ENCODE measurements at places on chromosomes 6 and 20.
A peak's percentile ranks its signal among the peaks of the same experiment; 100 is the strongest.

DNA sequence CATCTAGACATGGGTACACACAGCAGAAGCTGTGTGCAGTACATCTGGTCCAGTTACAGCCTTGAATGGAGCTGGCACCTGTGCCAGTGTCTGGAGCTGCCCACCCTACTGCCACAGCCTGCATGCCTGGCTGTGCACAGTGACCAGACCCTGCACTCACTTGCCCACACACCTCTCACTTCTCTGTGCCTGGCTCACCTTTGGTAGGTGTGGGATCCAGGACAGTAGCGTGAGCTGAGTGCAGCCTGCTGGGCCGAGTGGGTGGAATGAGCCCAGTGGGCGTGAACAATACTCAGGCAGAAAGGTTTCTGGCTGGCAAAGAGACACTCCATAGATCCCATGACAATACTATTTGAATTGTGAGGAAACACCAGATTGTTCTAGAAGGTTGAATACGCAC lies 839.5 kb upstream of the FLRT3 start:
- no peak for DNase-seq

GRCh38 chr6:88562353-88563276 lies 396.5 kb upstream of the CNR1 start:
- no peak for DNase-seq

DNA sequence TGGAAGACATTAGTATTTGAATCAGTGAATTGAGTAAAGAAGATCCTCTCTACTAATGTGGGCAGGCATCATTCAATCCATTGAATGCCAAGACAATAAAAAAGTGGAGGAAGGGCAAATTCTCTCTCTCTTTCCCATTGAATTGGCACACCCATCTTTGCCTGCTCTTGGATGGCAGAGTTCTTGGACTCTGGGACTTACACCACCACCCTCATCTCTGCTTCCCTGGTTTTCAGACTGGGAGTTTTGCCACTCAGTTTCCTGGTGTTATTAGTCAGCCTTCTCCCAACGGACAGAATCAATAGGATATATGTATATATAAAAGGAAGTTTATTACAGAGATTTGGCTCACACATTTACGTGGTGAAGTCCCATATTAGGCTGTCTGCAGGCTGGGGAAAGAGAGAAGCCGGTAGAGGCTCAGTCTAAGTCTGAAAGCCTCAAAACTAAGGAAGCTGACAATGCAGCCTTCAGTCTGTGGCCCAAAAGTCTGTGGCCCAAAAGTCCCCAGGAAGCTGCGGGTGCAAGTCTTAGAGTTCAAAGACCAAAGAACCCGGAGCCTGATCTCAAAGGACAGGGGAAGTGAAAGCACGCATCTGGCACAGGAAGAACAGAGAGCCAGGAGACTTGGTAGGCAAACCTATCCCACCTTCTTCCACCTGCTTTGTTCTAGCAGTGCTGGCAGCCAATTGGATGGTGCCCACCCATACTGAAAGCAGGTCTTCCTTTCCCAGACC lies 64.4 kb downstream of the SMPDL3A start:
- DNase-seq = no peak

DNA sequence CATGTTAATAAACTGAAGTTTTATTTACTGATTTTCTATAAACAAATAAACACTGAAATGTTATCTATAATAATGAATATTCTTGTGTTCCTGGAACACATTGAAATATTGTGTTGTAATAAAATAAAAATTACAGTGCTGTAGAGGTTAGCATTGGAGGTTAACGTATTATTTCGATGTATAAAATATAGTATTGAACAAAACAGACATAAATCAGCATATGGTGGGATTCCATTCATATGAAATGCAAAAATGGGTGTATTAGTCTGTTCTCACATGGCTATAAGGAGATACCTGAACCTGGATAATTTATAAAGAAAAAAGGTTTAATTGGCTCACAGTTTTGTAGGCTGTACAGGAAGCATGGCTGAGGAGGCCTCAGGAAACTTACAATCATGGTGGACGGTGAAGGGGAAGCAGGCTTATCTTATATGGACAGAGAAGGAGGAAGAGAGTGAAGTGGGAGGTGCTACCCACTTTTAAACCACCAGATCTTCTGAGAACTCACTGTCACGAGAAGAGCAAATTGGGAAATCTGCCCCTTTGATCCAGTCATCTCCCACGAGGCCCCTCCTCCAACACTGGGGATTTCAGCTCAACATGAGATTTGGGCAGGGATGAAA lies 24.6 kb upstream of the BMP6 start:
- DNase-seq = no peak

- DNase-seq = no peak
Measured at GRCh38 chr20:22379472-22379871, 204.9 kb downstream of the FOXA2 start.

DNA sequence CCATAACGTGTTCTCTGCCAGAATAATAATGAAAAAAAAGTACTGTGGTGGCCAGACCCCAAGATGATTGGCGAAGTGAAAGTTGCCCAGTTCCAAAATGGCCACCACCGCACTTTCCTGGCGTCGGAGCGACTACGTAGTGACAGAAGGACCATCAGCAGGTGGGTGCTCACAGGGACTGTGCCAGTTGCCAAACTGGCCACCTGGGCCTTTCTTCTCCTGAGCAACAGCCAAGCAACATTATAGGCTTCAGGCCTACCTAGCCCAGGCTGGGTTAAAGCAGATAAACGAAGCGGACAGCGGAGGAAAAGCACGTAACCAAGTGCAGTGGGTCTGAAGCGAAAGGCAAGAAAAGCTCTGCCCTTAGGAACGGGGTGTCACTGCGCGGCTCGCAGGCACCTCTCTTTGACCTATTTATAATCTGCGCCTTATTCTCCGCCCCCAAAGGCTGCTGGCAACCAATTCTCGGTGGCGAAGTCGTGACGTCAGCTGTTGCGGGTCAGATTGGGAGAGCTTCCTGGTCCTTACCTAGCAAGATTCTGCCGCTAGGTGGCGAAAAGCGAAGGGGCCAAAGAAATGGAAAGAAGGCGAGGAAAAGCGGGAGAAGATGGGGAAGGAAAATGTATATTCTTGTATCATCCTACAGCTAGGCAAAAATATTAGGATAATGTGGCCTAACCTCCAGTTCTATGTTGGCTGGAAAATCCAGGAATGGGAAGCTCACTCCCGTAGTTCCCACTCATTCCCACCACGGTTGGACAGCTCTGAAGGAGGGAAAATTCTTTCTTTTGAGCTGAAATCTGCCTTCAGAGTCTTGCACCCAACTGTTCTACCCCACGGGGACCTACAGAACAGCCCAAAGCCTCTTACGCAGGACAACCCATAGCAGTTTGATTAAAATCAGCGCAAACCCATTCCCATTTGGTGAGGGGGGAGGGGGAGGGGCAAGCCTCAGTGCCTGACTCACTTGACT lies 6.9 kb upstream of the MOG start:
- peak; percentile 98 for DNase-seq

GRCh38 chr6:66402873-66403272 lies 695.8 kb upstream of the EYS start:
- DNase-seq = no peak

GRCh38 chr20:13588049-13588448 lies 50.7 kb downstream of the TASP1 start:
- no peak for DNase-seq

- DNase-seq = no peak
Measured at GRCh38 chr6:43962458-43962857, 164.8 kb downstream of the MRPL14 start.

GRCh38 chr6:16397623-16398022 lies 159.2 kb downstream of the GMPR start:
- no peak for DNase-seq

- no peak for DNase-seq
Measured at GRCh38 chr6:90643381-90643780, 56.5 kb upstream of the MAP3K7 start.

- DNase-seq = no peak
Measured at GRCh38 chr6:20426177-20427082, 24.8 kb downstream of the E2F3 start.

DNA sequence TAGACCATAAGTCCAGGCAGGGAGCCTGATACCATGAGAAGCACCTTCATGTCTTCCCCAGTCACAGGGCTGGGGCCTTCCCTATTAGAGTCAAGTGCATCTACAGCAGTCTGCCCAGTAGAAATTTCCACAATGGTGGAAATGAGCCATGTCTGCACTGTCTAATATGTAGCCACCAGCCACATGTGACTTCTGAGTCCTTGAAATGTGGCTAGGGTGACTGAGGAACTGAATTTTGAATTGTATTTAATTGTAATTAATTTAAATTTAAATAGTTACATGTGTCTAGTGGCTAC lies 300.2 kb downstream of the CLIC5 start:
- no peak for DNase-seq

DNA sequence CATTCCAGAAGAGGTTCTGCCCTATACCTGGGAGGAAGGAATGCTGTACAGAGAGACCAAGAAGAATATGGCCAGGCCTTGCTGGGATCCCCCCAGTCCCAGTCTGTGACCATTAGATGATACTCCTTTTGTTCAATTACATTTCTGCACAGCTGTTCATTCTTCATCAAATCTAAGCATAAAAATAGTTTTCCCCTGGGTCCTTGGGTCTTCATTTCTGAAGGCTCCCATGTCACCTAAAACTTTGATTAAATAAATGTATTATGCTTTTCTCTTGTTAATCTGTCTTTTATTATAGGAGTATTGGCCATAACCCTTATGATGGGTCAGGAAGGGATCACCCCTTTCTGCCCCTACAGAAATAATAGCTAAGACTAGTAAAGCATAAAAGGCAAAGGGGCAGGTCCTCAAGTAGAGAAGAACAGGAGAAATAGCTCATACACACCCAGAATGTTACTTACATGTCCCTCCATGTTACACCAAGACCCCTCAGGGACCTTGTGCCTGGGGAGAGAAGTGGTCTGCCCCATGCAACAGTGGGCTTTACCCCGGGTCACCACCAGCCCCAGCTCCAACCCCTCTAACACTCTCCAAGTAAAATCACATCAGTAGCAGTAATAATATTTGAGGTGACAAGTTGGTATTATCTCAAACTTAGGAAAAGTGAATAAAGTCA lies 2.1 kb upstream of the LTA start:
- DNase-seq = no peak

GRCh38 chr20:59640267-59640666 lies 35.9 kb downstream of the PHACTR3 start:
- no peak for DNase-seq

DNA sequence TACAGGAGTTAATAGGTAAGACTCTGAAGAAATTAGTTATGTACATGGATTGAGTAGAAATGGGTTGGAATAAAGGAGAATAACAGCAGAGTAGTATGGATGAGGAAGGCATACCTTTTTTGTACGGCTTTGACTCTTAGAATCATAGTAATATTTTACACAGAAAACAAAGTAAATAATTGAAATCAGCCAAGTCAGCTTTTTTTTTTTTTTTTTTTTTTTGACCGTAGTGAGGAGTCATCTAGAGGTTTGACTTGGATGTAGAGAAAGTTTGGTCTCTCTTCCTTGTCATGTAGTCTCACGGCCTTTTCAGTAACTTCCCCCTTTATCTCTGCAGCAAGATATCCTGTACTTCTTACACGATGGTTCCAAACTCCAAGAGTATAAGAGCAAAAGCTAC lies 158.9 kb downstream of the FLRT3 start:
- no peak for DNase-seq

- DNase-seq = no peak
Measured at GRCh38 chr6:158895661-158896060, 76.5 kb upstream of the EZR start.

DNA sequence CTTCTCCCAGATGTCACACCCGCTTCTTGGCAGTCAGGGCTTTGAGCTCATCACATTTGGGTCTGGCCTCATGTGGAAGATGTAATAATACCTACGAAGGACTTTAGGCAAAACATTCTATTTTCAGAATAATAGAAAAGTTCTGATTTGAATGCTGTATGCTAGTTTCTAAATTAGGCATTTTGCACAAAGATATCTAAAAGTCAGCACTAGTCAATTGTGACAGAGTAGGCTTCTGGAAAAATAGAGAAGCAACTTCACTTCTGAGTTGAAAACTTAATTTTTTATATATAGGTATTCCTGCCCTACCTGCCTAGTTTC lies 38.3 kb upstream of the CD2AP start:
- no peak for DNase-seq

DNA sequence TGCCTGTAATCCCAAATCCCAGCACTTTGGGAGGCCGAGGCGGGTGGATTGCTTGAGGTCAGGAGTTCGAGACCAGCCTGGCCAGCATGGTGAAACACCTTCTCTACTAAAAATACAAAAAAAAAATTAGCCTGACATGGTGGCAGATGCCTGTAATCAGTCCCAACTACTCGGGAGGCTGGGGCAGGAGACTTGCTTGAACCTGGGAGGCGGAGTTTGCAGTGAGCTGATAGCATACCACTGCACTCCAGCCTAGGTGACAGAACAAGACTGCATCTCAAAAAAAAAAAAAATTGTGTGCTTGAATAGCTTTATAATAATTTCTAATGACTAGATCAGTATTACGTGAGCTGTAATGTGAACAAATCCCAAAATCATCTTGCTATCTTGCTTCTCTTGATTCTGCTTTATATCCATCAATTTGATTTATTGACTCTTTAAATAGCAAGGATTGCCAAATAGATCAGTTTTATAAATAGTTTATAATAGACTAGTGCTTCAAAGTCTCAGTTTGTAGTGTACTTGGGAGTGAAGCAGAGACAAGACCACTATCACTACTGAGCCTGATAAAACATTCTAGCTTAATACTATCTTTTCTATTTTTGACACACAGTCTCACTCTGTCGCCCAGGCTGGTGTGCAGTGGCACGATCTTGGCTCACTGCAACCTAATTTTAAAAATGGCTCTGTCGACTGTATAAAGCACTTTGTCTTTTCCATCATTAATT lies 7.1 kb downstream of the AMD1 start:
- DNase-seq = no peak

Data from activated T-cell treated with anti-CD3 and anti-CD28 coated beads, Interleukin-2, amount 50 U/mL, for 4 hours (primary cell).